Epithelial cell of alveolus of lung (primary cell): ENCODE measurements at places on chromosomes 4 and X. TPM values are rescaled to one million over a fixed set of nuclear protein-coding genes. Genes with fewer than 3 reads are reported as not detected.

CYBB gene
- total RNA-seq = not detected in 2 replicates

NEUROG2 gene
- not detected in 2 replicates for total RNA-seq

ARHGAP4 gene
- total RNA-seq = 1.6 and 6.7 TPM in 2 replicates

FAM47A gene
- not detected in 2 replicates for total RNA-seq

KANTR gene
- total RNA-seq = 1.8 and 10.6 TPM in 2 replicates
